ENCODE measurements at places on chromosomes 5 and 9.

DNA sequence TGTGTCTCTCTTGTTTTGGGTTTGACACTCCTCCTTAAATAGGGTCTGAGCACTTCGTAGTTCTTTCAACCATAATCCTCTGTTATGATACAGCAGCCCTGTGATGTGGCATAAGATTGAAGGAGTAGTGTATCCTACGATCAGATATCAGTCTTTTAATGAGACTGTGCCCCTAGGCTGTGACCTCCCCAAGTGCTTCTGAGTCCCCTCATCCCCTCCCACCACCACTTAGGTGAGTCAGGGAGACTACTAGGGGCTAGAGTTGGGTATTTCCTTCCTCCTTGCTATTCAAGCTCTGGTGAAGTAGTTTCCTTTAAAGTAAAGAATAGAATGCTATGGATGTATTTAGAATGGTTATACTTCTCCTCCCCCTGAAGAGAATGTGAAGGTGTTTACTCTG, 637.2 kb upstream of the GRAMD2B start:
- DNase-seq, result no peak

DNA sequence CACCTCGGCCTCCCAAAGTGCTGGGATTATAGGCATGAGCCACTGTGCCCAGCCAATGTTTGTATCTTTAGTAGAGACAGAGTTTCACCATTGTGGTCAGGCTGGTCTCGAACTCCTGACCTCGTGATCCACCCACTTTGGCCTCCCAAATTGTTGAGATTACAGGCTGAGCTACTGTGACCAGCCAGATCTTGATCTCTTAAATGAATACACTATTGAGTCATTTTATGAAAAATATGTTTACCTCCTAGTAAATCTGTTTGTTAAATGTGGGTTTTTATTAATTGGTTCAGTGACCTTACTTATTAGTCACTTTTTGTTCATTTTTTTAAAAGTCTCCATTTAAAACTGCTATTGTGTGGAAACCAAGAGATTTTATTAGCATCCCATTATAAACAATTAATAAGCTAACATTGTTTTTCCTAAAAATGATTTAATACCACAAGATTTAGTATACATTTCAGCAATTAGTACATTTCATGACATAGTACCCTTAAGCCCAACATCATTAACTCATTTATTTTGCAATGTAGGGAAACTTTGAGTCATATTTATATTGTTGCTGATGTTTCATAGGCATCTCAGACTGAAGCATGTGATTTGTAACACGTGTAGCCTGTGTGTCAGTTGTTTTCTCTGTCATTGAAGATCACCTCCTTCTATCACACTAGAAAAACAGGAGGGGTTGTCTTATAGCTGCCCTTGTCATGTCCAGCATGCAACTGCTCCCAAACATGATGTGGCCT, 261.2 kb downstream of the TAF11L14 start:
- DNase-seq, result no peak

- DNase-seq, result no peak
These were observed 41.8 kb downstream of the COL27A1 start for GRCh38 chr9:114196979-114197622.

DNA sequence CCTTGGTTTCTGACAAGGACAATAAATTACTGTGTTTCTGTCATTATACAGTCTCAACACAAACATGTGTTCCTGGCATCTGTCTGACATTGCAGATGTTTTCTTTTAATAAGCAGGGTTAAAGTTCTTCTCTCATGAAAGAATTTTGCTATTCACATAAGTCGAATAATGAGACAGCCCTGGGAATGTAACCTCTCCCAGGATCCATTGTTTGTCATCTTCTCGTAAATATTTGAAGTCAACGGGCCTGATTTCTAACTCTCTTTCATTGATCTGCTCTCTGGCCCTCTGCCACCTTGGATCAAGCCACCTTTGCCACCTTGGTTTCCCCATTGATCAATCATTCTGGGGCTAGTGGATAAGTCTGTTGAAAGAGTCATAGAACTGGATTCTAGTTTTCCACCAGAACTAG, 12.9 kb upstream of the CAST start:
- DNase-seq, result no peak

DNA sequence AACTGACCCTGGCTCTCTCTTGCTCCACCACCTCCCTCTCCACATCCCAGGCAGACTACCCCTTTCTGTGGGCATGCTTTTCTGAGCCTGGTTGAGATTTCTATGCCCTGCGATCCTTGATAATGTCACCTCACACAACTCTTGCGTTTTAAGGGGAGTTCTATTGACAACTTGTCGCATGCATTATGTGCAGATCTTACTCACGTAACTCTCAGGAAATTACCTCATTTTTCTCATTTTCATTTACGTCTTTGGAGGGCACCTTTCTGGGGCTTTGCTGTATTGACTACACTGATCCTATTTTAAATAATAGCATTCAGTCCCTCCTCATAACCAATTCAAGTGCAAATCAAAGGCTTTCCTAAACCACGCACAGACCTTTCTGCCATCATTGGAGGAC, 140.4 kb upstream of the WWC1 start:
- no peak for DNase-seq

- DNase-seq, result no peak
These were observed 2369.4 kb upstream of the ACO1 start for GRCh38 chr9:30015073-30015472.

DNA sequence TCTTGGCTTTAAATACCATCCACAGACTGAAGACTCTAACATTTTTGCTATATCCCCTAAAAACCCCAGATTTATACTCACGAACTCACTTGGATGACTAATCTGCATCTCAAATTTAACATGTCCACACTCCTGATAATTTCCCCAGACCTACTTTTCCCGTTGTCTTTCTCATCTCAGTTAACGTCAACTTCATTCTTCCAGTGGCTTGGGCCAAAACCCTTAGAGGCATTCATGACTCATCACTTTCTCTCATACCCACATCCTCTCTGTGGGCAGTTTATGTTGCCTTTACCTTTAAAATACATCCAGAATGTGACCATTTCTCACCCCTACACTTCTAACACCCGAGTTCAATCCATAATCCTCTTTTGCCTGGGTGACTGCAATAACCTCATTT, 96.7 kb downstream of the EDIL3 start:
- DNase-seq, result peak; percentile 83

- DNase-seq, result no peak
These were observed 43.3 kb upstream of the BARHL1 start for GRCh38 chr9:132539096-132539495.

Data from RWPE1 (cell line).